ENCODE measurements at places on chromosomes 13 and 19.

GRCh38 chr19:38262585-38263268 lies 1.6 kb upstream of the SPINT2 start:
- DNase-seq, result no peak

- DNase-seq, result no peak
Measured at GRCh38 chr19:16161840-16162239, 11.5 kb downstream of the CIB3 start.

DNA sequence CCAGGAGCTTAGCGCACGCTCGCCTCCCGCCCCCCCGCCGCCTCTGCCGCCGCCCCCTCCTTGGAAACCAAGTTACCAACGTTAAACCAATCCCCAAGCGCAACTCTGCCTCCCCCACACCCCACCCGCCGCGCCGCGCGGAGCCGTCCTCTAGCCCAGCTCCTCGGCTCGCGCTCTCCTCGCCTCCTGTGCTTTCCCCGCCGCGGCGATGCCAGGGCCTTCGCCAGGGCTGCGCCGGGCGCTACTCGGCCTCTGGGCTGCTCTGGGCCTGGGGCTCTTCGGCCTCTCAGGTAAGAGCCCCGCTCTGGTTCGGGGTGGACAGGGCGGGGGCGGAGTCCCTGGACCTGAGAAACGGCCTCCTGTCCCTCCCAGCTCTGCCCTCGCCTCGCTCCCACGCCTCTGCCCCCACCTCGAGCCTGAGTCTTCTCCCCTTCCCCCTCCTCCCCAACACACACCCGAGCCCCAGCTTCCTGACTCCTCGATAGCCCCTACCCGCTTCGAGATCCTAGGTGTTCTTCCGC lies at the start of gene ICAM5:
ICAM5 (plus strand) TSS at position 117 of the 521 bp plus-strand sequence; CDS start at position 209, 92 bp downstream.
- no peak for DNase-seq

- DNase-seq, result no peak
Measured at GRCh38 chr19:1938071-1938470, 2.9 kb upstream of the CSNK1G2 start.

GRCh38 chr19:7873304-7874075 lies 700 bp downstream of the PRR36 start:
- DNase-seq, result no peak

Data from activated T-helper 2 cell treated with anti-CD3 and anti-CD28 coated beads, Interferon-gamma antibody, Interleukin-2, Interleukin-4, amounts not matched to agents 10 μg/mL and 5 μg/mL and 100 μg/mL, durations not matched to agents 14 hours and 24 hours and 36 hours (primary cell).